BE2C (cell line): ENCODE measurements at places on chromosomes 3 and 15.
A peak's percentile ranks its signal among the peaks of the same experiment; 100 is the strongest.

- peak; percentile 80 for DNase-seq
These were observed 19.1 kb upstream of the TM4SF18 start for GRCh38 chr3:149352556-149352955.

GRCh38 chr3:138082992-138083386 is 32.4 kb downstream of the DZIP1L start:
- DNase-seq = no peak

DNA sequence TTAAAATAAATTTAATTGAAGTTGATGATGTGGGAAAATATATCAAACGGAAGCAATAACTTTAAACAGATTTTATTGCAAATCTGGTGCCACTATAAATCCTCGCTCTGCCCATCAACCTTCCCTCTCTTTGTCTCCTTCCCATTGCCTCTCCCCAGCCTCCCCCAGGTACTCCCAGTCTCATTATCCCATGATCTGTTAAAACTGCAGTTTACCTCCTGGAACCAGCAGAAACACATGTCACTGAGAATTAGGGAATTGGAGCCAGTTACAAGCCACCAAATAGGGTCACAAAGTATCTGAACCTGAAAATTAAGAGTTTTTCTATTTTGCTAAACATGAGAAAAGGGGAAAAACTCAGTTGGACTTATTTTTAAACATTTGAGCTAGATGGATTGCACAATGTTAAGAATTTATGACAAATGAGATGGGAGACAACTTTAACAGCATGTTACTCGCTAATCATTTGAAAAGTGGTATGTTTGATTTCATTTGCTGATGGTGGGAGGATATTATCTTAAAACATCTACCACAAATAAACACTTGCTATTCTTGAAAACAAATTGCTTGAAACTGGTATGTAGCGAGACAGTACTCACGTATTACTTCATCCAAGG is 2.4 kb downstream of the PLCH1 start:
- no peak for DNase-seq

DNA sequence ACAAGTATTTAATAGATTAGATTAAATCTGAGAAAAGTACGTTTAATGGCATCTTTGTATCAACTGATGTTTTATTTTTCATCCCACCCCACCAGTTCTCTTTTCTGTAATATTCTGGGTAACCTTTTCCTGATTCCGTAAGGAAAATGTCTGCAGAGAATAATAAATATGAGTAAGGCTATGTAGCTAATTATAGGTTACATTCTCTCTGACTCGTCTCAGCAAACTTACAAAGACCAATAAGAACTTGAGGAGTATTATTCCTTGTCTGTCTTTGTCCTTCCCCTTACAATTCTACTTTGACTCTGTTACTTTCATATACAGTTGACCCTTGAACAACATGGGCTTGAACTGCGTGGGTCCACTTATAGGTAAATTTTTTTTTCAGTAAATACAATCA is 12.1 kb downstream of the SNAP23 start:
- no peak for DNase-seq

GRCh38 chr15:100900136-100900794 is 18.9 kb upstream of the LRRK1 start:
- peak; percentile 33 for DNase-seq

DNA sequence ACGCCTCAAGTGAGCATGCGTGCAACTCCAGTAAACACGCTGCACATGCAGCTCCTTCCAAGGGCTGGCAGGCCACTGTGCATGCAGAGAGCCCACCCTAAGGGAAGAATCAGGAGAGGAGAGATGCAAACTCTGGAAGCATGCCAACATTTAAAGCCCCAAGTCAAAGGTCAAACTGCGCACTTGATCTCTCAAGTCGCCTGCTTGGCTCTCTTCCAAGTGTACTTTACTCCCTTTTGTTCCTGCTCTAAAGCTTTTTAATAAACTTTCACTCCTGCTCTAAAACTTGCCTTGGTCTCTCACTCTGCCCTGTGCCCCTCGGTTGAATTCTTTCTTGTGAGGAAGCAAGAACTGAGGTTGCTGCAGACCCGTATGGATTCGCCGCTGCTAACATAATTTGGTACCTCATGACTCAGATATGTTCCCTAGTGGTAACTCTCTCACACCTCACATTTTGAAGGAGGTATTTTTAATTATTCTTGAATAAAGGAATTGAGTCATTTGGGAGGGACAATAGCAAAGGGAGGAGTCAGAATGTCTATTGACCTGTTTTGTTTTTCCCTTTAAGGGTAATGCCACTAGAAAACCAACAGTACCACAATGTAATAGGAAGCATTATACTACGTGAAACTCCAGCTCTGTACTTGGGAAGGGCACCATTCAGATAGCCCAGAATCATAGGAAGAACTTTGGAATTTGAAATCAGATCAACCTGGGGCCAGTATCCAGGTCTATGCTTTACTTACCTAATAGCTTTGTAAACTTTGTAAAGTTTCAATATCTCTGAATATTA is 19.6 kb upstream of the DGKG start:
- DNase-seq = no peak

DNA sequence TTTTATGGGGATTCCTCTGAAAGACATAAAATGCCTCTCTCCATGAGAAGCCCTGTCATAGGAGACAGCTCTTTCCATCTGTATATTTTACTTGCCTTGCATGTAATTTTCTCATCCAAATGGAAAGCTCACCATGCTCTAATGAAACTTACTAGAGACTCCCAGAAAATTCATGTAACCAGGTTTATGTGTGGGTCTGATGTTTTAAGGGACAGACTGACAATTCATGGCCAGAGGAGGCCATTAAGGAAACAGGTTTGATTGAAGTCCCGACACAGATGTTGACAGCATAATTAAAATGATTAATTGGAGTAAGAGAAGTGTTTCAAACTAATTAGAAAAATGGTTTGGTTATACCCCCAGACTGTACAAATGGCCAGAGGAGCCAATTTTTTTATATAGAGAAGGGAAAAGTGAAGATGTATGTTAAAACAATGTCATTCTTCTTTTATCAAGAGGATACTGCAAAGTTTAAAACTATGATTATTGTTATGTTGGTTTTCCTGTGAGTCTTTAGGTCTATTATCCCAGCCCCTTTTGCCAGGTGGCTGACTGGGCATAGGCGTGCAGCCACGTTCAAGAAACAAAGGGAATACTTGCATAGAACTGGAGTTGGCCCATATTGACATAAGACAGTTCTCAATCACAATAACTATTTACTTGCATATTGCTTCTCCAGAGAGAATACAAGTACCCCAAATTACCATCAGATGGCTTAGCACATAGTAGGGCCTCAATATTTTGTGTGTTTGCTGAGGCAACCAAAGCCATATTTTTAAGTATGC is 64.8 kb downstream of the RBMS3 start:
- DNase-seq = no peak

- DNase-seq = no peak
These were observed 45.5 kb downstream of the HPS3 start for GRCh38 chr3:149174901-149175300.

DNA sequence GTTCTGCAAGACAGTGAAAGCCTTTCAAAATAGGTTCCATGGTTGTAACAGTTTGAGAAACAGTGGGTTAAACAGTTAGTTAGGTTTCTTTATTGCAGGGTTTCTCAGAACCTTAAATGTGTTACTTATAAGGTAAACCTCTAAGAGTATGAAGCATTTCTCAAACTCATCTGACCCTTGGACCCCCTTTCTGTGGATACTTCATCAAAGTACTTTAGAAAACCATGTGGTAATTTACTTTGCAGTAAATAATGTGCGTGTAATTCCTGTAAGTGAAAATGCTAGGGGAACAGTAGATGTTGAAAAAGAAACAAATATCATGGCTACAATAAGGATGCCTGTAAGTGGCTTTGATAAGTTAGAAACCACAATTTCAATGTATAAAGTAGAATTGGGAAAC is 354.6 kb upstream of the RARB start:
- DNase-seq = no peak

DNA sequence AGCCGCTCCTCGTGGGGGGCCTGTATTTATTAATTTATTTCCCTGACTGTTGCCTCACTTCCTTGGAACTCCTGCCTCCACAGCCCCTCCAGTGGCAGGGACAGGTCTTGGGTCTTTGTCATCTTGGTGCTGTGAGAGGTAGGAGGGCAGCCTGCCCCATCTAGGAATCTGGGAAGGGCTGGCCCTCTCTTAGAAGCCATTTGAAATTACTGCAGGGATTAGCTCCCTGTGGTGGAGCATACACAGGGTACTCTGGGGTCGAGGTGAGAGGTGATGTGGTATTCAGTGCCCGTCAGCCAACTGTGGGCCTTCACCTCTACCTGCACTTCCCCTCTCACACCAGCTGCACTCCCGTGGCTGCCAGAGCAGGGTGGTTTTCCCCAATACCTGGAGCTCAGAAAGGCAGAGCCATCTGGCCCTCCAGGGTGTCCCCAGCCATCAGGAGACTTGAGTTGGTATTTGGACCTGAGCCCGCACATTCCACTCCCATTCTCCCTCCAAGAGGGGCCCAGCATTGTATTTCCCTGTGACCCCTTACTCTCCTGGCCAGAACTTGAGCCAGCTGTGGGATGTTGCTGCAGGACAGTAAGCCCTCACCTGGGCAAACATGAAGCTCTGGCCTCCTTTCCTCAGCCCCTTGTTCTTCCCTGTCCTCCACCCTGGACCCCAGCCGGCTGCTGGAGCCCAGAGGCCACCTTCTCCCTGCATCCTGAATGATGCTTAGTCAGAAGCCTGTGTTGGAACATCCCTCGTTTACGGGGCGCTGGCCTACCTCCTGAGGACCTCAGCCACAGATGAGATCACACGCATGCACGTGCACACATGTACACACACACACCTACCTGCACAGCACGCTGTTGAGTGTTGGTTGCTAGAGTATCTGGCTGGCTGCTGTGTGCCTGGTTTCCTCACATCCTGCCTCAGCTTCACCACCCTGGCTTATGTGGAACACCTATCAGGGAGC is 2.0 kb upstream of the JMJD7 start:
- DNase-seq = no peak

- DNase-seq = peak; percentile 65
These were observed 110.0 kb downstream of the RAB11A start for GRCh38 chr15:65979316-65979715.

DNA sequence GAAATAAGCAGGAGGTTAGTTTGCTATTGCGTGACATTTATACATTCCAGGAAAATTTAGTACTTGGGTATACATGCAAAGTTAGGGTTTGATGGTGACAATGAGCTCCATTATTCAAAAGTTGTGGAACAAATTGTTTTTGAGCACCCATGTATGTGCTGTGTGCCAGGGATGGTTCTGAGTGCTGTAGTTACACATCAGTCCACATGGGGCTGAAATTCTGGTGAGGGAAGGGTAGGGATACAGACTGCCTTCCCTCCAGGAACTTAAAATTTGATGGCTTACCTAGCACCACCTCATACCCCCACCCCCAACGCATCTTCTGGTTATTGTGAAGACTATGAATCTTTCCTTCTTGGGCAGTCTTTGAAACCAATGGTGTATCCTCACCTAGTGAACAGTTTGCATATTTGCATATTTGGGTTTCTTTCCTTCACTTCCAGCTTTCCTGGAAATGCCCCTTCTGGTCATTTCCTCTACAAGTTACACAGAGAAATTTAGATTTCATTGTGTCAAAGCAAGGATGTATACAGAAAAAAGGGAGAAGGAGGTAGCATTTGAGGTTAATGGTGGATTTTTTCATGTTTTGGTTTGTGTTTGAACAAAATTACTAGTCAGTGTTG is 222.0 kb upstream of the IL12A start:
- DNase-seq = peak; percentile 37

- DNase-seq = no peak
These were observed 103.0 kb upstream of the EIF1B start for GRCh38 chr3:40206522-40206921.

- DNase-seq = peak; percentile 23
These were observed 122.0 kb upstream of the MELTF start for GRCh38 chr3:197151580-197151979.

DNA sequence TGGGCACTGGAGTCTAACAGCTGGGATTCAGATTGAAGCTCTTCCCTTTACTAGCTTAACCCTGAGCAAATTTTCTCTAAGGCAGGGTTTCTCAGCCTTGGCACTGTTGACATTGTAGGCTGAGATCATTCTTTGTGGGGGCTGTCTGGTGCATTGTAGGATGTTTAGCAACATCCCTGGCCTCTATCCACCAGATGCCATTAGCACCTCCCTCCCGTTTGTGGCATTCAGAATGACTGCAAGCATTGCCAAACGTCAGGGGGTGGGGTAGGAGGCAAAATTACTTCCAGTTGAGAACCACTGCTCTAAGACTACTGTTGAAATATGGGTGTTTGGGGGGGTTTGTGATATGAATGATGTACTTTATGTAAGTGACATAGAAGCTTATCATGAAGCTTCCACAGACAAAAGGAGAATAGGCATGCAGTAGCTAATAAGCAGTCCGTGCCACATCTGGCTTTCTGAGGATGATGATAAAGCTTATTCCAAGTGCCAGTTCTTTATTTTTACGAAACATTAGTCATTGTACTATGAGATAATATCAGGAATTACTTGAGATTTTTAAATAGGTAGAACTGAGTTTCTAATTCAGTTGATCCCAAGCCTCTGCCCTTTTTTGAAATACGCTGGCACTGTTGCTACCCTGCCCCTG is 39.3 kb downstream of the NKIRAS1 start:
- no peak for DNase-seq

DNA sequence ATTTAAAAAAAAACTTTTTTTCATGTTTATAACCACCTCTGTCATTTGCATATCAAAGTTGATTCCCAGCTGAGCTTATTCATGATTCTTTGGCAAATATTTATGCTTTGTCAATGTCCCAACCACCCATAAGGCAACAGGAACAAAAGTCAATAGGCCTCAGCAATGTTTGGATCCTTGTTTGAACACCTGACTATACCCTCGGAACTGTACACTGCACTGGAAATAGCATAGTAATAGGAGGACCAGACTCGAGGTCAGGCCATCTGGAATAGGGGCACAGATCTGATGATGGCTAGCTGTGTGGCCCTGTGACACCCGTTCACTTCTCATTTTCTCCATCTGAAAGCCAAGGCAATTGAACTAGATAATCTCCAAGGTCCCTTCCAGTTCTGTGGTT is 301.7 kb upstream of the ATP11B start:
- DNase-seq = no peak

GRCh38 chr3:127747751-127748521 is 74.4 kb downstream of the MGLL start:
- no peak for DNase-seq

- no peak for DNase-seq
These were observed 275.0 kb downstream of the ADAMTSL3 start for GRCh38 chr15:83928878-83929418.
